Tibial nerve (tissue), 4 donors: ENCODE measurements at places on chromosomes 2 and 18. TPM values are rescaled to one million over a fixed set of nuclear protein-coding genes. Genes with fewer than 3 reads are reported as not detected.

DNA sequence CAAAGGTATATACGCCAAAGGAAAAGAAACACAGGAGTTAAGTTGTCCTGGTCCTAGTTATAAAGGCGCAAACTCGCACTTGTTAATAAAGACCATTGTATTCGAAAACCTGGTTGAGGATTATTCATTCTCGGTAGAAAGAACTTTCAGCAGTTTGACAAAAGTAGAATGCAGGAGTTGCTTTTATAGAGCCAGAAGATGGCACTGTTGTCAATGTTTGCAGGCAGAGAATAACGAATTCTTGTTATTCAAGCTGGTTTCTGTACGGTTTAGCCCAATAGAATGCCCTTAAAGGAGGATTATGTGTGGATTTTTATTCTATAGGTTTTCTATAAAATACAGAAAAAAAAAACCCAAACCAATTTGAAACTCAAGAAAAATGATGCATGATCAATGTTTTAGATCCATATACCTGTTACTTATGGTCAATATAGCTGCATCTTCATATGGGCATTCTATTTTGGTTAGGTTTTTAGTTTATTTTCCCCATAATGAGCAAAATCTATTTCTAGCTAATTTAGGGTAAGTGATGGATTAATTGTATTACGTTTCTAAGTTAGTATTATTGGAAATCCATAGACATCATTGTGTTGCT is 510.3 kb downstream of the PLCL1 start:
- no peak for DNase-seq

GRCh38 chr2:73238976-73239375 is 4.9 kb downstream of the CCT7 start:
- no peak for DNase-seq

GRCh38 chr18:43931439-43931838 is 654.1 kb upstream of the SYT4 start:
- no peak for DNase-seq

DNA sequence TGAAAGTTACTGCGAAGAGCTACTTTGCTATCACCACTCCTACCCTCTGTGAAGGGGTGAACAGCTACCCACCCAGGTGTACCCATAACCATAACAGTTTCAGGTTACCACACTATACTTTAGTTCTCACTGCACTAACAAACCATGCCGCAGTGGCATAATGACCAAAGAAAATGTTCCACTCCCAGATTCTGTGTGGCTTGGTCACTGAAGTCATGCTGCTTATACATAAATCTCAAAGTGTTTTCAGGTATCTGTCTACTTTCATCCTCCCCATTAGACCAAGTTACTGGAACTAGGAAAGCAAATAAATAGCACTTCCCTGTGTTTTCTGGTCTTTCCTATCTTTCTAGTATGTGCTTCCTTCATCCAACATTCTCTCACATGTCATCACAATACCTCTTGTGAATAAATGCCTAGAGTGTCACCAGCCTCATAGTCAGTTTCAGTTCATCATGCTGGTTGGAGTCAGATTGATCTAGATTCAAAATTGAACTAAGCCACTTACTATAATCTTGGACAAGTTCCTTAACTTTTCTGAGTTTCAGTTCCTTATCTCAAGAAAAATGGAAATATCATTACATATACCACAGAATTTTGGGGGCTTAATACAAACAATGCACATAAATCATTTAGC is 293.6 kb downstream of the FSIP2 start:
- DNase-seq = no peak

- DNase-seq = no peak
Observed at GRCh38 chr2:154173164-154173563, 301.4 kb downstream of the GALNT13 start.

The FAP gene
- 12.0 TPM for total RNA-seq
